ENCODE measurements at places on chromosomes 7 and 10. TPM values are rescaled to one million over a fixed set of nuclear protein-coding genes. Genes with fewer than 3 reads are reported as not detected.

PPP1R9A gene
- total RNA-seq = 0.36 TPM

NKX6-2 gene
- 0.08 TPM for total RNA-seq

PAPOLB gene
- total RNA-seq = not detected

GNGT1 gene
- 0.08 TPM for total RNA-seq

FAM25C gene
- not detected for total RNA-seq

ZDHHC16 gene
- total RNA-seq = 23.0 TPM

SDK1 gene
- total RNA-seq = 1.0 TPM

TDRD1 gene
- total RNA-seq = not detected

SLC16A12 gene
- 0.08 TPM for total RNA-seq

PPP1R17 gene
- not detected for total RNA-seq

AFAP1L2 gene
- 22.8 TPM for total RNA-seq

IRF5 gene
- 15.7 TPM for total RNA-seq

C10orf105 gene
- not detected for total RNA-seq

STEAP2 gene
- total RNA-seq = 2.4 TPM

PTF1A gene
- not detected for total RNA-seq

CPXM2 gene
- total RNA-seq = 3.3 TPM

MPP7 gene
- total RNA-seq = 53.6 TPM

SPDYE2 gene
- total RNA-seq = not detected

Data from esophagus mucosa (tissue), 1 donor.